NCI-H82 (cell line): ENCODE measurements at places on chromosomes 3 and 15.

GRCh38 chr3:110332629-110333028 is 739.0 kb upstream of the NECTIN3 start:
- no peak for DNase-seq

- no peak for DNase-seq
Observed at GRCh38 chr3:57007521-57008460, 52.7 kb upstream of the SPATA12 start.

GRCh38 chr3:110262896-110263295 is 808.7 kb upstream of the NECTIN3 start:
- DNase-seq: no peak

GRCh38 chr15:96130734-96131133 is 199.8 kb upstream of the NR2F2 start:
- no peak for DNase-seq

GRCh38 chr3:8899876-8900460 is 63.3 kb downstream of the RAD18 start:
- no peak for DNase-seq

DNA sequence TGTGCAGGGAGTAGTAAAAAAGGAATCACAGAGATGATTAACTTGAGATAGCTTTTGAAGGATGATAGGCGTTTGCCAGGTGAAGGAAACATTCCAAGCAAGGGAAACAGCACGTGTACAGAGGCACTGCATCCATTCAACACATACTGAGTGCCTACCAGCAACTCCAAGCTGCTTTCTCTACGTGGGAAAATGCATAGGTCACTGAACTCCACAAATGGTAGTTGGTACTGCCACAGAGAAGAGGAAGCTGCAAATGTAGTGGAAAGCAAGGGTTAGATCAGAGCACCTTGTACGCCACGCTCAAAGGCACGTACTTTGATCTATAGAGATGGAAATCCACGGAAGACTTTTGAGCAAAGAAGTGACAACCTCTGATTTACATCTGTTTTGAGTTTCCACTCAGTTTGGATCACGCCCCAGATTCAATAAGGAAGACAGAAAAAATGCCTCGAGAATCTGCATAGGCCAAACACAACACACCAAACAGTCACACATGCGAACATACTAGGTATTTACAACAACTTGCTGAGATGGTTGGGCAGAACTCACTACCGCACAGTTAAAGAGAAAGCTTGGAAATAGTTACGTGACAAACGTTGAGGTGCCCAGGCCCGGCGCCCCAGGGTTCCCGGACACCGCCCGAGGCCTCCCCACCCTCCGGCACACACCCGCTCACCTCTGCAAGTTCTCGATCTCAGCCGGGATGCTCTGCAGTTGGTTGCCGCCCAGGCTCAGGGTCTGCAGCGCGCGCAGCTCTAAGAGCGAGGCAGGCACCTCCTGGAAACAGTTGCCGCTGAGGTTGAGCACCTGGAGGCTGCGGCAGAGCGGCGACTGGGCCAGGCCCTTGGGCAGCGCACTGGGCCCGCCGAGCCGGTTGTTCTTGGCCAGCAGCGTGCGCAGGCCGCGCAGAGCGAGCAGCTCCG is 826 bp downstream of the LRRC58 start:
- peak; percentile 89 for DNase-seq

GRCh38 chr3:195103623-195104022 is 167.3 kb downstream of the XXYLT1 start:
- DNase-seq: no peak

- DNase-seq: no peak
Observed at GRCh38 chr3:72227486-72228070, 442.6 kb upstream of the PROK2 start.

DNA sequence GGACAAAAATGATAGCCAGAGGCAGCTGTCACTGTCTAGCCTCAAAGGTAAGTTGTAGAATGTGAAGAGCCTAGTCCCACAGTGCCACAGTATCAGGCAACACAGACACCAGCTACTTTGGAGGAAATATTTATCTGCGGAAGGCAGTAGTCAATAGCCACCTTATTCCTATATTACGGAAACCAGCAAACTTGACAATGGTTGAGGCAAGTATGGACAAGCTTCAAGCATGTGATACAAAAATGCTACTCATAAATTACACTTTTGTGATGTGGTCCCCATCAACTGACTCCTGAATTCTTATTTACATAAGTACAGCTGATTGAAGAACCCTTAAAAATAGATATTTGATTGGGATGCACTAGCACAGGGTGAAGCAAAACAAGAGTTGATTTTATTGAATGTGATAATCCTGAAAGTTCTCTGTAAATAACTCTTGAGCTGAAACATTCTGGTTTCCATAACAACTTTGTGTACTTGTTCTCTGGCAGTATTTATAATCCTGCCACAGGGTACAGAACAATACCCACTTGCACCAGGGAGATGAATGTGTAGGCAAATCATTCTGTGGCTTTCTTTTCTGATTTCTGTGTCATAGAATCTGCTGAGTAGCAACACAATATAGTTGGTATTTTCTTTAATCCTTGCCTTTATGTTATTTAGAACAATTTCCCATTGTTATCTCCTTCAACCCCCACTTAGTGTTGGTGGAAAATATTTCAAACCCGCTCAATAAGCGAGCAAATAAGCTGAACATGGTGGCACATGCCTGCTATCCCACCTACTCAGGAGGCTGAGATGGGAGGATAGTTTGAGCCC is at the start of gene ANKUB1:
ANKUB1 (minus strand) TSS at position 103 of the 819 bp plus-strand sequence. CDS start 188 bp downstream, outside the sequence.
- no peak for DNase-seq

DNA sequence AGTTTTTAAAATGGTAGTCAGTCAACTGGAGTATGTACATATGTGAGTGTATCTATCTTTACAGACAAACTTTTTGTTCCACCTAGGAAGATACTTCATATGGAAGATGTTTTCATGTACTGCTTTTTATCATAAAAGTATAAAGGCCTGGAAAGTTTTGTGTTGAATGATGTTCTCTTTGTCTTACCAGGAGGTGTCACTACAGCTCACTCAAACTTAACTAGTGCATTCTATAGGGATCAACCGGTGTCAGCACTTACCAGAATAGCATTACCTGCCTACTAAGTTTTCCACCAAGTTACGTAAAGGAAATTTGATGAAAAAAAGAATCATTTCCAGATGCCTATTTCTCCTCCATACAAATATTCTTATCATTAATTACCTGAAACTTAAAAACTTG is 522.6 kb upstream of the SEMA6D start:
- peak; percentile 36 for DNase-seq

DNA sequence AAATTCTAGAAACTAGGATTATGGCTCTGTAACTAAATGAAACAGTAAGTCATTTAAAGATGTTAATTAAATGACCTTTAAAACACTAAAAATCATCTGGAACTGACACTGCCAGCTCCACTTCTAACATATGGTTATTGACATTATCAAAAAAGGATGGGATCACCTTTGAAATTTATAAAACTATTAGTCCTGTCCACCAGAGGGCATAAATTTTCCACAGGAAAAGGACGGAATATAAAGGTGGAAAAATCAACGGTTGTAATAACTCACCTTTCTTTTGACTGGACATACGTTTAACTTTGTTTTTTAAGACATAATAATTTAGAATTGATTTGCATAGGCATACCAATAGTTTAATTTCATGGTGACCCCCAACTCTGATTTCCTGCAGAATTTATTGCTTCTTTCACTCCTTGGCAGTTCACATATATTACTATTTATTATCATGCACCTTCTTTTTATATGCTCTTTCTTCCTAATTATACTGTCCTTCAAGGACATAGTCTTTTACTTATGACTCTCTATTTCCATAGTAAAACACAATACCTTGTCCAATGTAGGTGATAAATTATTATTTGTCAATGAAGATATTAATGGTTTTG is 345.7 kb downstream of the CADM2 start:
- peak; percentile 1 for DNase-seq

GRCh38 chr3:10557250-10557649 is 51.9 kb upstream of the ATP2B2 start:
- DNase-seq: no peak

GRCh38 chr3:50260942-50261441 is 8.0 kb upstream of the SEMA3B start:
- DNase-seq: no peak

GRCh38 chr3:45347315-45348000 is 40.9 kb upstream of the LARS2 start:
- DNase-seq: no peak

DNA sequence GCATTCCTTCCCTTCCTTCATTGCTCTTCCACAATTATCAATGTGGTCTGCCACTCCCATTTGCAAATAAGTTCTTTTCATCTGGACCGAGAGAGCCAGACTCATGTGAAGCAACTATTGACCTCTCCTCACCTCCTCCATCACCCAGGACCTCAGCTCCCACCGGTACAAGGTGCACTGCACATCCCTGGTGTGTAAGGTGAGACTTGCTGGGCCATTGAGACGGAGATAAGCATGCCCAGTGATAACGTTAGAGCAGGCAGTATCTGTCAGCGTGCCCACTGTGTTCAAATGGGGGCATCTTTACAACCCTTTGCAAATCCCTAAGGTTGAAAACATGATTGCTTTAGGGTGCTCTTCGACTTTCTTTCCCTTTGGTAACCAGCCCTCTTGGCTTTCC is 154.8 kb downstream of the ADAMTS17 start:
- DNase-seq: no peak

- no peak for DNase-seq
Observed at GRCh38 chr15:92924216-92924615, 24.1 kb downstream of the CHD2 start.
